Activated naive CD8-positive, alpha-beta T cell treated with anti-CD3 and anti-CD28 coated beads, Interleukin-2, amount 50 U/mL, for 24 hours (primary cell): ENCODE measurements at places on chromosomes 7 and 10.
A peak's percentile ranks its signal among the peaks of the same experiment; 100 is the strongest.

DNA sequence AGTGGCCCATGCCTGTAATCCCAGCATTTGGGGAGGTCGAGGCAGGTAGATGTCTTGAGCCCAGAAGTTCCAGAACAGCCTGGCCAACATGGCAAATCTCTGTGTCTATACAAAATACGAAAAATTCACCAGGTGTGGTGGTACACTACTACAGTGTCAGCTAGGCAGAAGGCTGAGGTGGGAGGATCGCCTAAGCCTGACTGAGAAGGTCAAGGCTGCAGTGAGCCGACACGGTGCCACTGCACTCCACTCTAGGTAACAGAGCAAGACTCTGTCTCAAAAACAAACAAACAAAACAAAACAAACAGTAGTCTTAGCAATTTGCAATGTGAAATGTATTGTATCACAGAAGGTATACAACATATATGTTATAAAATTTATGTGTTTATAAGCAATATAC lies 348.0 kb downstream of the SEMA3D start:
- no peaks in the 10 kb centered on the region for H3K4me1 ChIP-seq
- H3K36me3 ChIP-seq: no peaks in the 10 kb centered on the region
- H3K27me3 ChIP-seq: no peaks in the 10 kb centered on the region
- H3K4me3 ChIP-seq: no peak overlapping the region

DNA sequence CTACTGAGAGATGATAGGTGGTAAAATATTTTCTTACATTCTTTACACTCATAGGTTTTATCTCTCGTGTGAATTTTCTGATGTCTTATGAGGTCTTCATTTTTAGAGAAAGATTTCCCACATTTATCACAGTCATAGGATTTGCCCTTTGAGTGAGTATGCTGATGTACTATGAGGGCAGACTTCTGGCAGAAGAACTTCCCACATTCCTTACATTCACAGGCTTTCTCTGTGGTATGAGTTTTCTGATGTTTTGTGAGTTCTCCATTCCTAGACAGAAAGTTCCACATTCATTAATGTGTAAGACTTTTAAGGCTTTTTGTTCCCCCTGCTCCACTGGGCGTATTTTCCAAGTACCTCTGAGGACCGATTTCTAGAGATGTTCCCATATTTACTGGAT lies 23.5 kb downstream of the ZNF25 start:
- no peaks in the 10 kb centered on the region for H3K4me1 ChIP-seq
- peaks cover 90% of the 10 kb centered on the region for H3K36me3 ChIP-seq
- H3K4me3 ChIP-seq: no peak overlapping the region

GRCh38 chr7:44145969-44146911 lies 5.1 kb upstream of the MYL7 start:
- peaks cover 7% of the 10 kb centered on the region for H3K4me1 ChIP-seq
- no peak overlapping the region for H3K27ac ChIP-seq
- H3K27me3 ChIP-seq: peaks cover 4% of the 10 kb centered on the region
- H3K36me3 ChIP-seq: no peaks in the 10 kb centered on the region
- peak; percentile 65 for DNase-seq

- peak; percentile 16 for DNase-seq
- peaks cover 55% of the 10 kb centered on the region for H3K27me3 ChIP-seq
- peaks cover 7% of the 10 kb centered on the region for H3K4me1 ChIP-seq
- H3K4me3 ChIP-seq: peak within 1 kb of the TSS; percentile 42
- no peaks in the 10 kb centered on the region for H3K36me3 ChIP-seq
Measured at GRCh38 chr10:124092860-124093773, at the start of gene CHST15. Gene CHST15, minus strand, starts transcription at chr10:124093598. Its CDS starts 47,386 bp downstream, at chr10:124046212.

GRCh38 chr7:41574377-41574776 lies 128.5 kb downstream of the INHBA start:
- no peak overlapping the region for H3K27ac ChIP-seq
- no peak overlapping the region for H3K4me3 ChIP-seq
- no peaks in the 10 kb centered on the region for H3K36me3 ChIP-seq
- peaks cover 1% of the 10 kb centered on the region for H3K27me3 ChIP-seq
- H3K4me1 ChIP-seq: no peaks in the 10 kb centered on the region
- DNase-seq: no peak

DNA sequence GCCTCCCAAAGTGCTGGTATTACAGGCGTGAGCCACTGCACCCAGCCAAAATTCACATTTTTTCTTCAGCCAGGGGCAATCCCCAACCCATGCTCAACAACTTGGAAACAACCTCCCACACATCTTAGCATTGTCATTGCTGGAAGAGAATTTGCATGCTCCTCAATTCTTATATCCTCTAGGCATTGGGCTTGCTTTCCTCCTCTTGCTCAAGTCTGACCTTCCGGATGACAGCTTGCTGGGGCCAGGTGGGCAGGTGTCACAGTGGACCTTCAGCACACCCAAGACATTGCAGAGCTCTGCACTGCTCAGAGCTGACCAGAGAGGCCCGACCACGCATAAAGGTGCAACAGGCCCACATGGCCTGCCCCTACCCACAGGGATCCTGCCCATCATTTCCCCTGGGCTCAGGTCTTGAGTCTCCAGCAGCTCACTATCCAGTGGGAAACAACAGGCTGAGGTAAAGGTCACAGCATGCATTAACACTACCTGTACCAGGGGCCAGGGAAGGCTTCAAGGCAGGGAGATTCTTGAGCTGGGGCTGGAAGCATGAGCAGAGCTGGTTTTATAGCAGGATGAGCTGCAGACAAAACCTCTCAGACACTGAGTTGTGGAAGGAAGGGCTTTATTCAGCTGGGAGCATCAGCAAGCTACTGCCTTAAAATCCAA lies 6.8 kb upstream of the GPR15LG start:
- no peaks in the 10 kb centered on the region for H3K36me3 ChIP-seq
- H3K4me3 ChIP-seq: no peak overlapping the region
- DNase-seq: no peak
- no peak overlapping the region for H3K27ac ChIP-seq

DNA sequence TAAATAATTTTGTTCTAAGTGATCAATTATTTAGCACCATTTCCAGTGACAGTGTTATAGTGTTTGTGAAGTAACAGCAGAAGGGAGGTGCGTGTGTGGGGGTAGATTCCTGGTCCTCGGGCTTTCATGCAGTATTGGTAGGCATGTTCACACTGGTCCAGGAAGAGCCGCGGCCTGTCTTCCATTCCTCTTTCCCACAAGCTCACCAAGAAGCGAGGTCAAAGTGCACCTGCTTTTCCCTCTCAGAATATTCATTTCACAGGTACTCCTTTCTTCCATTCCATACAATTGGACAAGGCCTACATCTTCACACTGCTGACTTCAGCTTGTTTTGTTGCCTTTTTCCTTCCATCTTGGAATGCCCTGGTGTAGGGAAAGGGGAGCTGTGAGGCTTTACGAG lies 151.8 kb upstream of the CELF2 start:
- no peak overlapping the region for H3K4me3 ChIP-seq
- no peaks in the 10 kb centered on the region for H3K36me3 ChIP-seq
- H3K4me1 ChIP-seq: no peaks in the 10 kb centered on the region
- no peak for DNase-seq

- no peaks in the 10 kb centered on the region for H3K36me3 ChIP-seq
- H3K27me3 ChIP-seq: peaks cover 4% of the 10 kb centered on the region
- no peak overlapping the region for H3K4me3 ChIP-seq
Measured at GRCh38 chr10:96743988-96744585, 23.8 kb upstream of the PIK3AP1 start.

- H3K4me1 ChIP-seq: peaks cover 91% of the 10 kb centered on the region
- peak; percentile 47 for DNase-seq
- H3K27me3 ChIP-seq: no peaks in the 10 kb centered on the region
Measured at GRCh38 chr10:91201213-91201996, 19.1 kb upstream of the PCGF5 start.

GRCh38 chr10:102310361-102311024 lies 65.2 kb downstream of the GBF1 start:
- peaks cover 22% of the 10 kb centered on the region for H3K36me3 ChIP-seq
- DNase-seq: no peak
- no peak overlapping the region for H3K4me3 ChIP-seq
- H3K4me1 ChIP-seq: peaks cover 48% of the 10 kb centered on the region
- no peak overlapping the region for H3K27ac ChIP-seq
- H3K27me3 ChIP-seq: no peaks in the 10 kb centered on the region
